Sciatic nerve (tissue), 2 donors: ENCODE measurements at places on chromosomes 1 and 21. TPM values are rescaled to one million over a fixed set of nuclear protein-coding genes. Genes with fewer than 3 reads are reported as not detected.

Gene BARHL2
- not detected for total RNA-seq

DNA sequence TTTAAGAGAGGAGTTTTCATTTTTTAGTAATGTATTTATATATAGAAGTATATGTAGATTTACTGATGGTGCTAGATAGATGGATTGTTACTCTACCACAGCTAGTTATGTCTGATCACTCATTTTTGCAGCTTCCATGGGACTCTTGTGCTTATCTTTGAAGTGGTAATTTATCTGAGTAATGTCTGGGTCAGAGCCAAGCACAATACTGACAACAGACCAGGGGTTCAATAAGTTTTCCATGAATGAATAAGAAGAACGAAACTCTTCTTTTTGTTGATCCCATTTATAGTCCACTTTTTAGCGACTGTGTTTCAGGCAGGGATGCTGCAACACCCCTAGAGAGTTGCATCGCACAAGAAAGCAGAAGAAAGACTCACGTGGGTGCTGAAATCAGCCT is 935.2 kb downstream of the PLA2G4A start:
- no peak for DNase-seq

Gene OR10J1
- not detected for total RNA-seq

Gene CBS
- total RNA-seq, result 79.9 TPM

Gene ESRRG
- 5.8 TPM for total RNA-seq

Gene PDC
- total RNA-seq, result not detected

- no peak for DNase-seq
Measured at GRCh38 chr1:42690477-42691156, 8.4 kb downstream of the YBX1 start.

Gene CD1E
- not detected for total RNA-seq

DNA sequence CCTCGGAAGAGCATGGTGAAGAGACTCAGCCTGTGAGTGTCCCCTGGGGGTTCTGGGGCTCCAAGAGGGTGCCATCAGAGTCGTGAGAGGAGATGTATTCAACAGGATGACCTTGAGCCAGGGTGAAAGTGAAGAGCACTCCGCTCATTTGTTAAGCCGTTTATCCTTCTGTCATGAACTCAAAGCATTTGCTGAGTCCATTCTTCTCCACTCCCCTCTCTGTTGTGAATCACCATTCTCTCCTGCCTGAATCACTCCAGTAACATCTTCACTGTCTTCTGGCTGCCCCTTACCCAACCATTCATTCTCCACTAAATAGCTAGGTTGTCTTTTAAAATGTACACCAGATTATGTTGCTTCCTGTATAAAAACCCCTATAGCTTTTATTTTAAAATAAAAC is 102.2 kb downstream of the RGL1 start:
- no peak for DNase-seq

GRCh38 chr1:36157115-36157903 is 1.3 kb downstream of the MAP7D1 start:
- no peak for DNase-seq

Gene PTCH2
- 31.2 TPM for total RNA-seq

Gene BEST4
- total RNA-seq, result 0.36 TPM

GRCh38 chr1:3509721-3510120 is 55.3 kb downstream of the ARHGEF16 start:
- no peak for DNase-seq

DNA sequence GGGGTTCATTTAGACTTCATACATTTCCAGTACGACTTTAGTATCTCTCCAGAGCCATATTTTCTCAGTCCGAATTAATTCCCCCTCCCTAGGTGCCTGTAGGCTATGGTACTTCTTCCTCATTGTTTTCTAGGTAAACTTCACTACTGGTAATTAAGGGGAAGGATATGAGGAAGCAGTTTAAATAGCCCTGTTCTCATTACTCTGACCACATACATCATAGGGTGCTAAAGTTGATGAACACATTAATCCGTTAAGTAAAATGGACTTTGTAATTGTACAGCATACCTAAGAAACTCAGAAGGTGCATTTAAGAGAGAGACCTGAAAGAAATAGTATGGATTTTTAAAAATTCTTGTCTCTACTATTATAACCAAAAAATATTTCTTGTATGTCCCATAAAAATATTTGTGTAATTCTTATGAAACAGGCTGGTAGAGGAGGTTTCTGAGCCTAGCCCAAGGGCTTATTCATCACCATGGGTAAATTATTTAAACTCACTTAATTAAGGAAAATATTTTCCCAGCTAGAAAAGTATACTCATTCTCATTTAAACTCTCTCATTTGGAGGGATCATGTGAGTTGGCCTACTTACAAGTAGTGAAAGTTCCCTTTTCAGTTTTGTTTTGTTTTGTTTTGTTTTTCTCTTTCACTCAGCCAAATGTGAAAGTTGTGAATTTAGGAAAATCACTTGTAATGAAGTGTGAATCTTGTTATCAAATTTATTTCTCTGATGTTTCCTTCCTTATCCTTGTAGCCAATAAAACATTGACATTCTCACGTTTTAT is 2.0 kb downstream of the PRMT6 start:
- no peak for DNase-seq

- no peak for DNase-seq
Measured at GRCh38 chr1:167599957-167600581, 30.0 kb upstream of the RCSD1 start.
